Activated T-helper 1 cell treated with anti-CD3 and anti-CD28 coated beads, Interleukin-12 subunit alpha, Interleukin-12 subunit beta, Interleukin-2, Interleukin-4 antibody, amounts not matched to agents 30 ng/mL and 10 ng/mL and 1 ng/mL, durations not matched to agents 14 hours and 24 hours and 36 hours (primary cell): ENCODE measurements at places on chromosomes 5 and 9. TPM values are rescaled to one million over a fixed set of nuclear protein-coding genes. Genes with fewer than 3 reads are reported as not detected.
A peak's percentile ranks its signal among the peaks of the same experiment; 100 is the strongest.

DUSP1 gene
- 11.9 and 12.5 TPM in 2 replicates for total RNA-seq

MSANTD3 gene
- 11.1 and 11.3 TPM in 2 replicates for total RNA-seq

ANKRD34B gene
- total RNA-seq = not detected in 2 replicates

- DNase-seq = no peak
Measured at GRCh38 chr9:21141427-21141882, at the start of gene IFNW1. IFNW1 (minus strand) TSS chr9:21141832; CDS start chr9:21141570, 262 bp downstream.

DNA sequence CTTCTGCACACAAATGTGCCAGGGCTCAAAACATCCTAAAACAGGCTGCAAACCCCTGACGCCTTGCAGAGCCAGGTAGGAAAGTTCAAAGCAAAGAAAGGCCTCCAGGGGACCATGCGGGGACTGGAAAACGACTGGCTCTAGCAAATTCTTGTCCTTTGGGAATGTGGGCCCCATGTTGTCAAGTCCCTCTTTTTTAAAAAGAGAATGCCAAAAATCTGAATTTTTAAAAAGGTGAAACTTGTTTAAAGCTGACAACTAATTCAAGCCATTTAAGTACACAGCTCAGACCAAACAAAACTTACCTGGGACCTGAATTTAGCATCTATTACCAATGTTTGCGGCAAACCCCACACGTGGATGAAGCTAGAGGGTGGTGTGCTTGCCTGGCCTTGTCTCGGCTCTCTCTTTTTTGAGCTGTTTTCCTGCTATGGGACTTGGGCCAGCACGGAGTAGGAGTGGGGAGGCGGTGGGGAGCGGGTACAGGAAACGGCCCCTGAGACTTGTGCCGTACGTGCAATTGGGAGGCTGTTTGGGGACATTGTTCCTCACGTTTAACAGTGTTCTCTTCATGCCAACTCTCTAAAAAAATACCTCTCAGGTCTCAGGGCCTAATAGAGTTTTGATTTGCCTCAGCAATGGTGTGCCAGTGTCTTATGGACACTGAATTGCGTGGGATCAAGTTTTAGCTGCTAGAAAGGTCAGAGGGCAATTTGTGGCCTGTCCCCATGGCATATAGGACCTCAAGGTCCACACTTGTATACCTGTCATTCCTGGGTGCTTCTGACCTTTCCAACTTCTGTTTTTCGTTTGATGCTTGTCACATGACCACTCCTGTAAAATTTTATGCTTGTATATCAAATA is 15.1 kb upstream of the PHF19 start:
- no peak for DNase-seq

LCN2 gene
- total RNA-seq = not detected in 2 replicates

DNA sequence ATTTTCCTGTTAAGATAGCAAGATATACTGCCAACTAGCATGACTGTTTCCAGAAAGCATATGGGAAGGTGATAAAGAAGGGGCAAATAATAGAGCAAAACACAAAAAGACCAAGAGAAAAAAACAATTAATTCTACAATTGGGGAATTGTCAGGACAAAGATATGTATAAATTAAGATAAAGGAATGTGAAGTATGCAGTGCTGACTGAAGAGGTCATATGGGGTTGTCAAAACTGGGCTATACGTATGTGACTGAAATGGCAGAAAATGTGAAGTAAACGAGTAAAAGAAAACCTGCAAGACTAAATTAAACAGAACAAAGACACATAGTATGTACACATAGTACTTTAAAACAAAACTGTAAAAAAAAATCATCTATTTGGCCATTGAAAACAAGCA is 222.3 kb downstream of the ARL15 start:
- DNase-seq = no peak

- DNase-seq = no peak
Measured at GRCh38 chr5:6252581-6252980, 125.8 kb downstream of the MED10 start.

DNA sequence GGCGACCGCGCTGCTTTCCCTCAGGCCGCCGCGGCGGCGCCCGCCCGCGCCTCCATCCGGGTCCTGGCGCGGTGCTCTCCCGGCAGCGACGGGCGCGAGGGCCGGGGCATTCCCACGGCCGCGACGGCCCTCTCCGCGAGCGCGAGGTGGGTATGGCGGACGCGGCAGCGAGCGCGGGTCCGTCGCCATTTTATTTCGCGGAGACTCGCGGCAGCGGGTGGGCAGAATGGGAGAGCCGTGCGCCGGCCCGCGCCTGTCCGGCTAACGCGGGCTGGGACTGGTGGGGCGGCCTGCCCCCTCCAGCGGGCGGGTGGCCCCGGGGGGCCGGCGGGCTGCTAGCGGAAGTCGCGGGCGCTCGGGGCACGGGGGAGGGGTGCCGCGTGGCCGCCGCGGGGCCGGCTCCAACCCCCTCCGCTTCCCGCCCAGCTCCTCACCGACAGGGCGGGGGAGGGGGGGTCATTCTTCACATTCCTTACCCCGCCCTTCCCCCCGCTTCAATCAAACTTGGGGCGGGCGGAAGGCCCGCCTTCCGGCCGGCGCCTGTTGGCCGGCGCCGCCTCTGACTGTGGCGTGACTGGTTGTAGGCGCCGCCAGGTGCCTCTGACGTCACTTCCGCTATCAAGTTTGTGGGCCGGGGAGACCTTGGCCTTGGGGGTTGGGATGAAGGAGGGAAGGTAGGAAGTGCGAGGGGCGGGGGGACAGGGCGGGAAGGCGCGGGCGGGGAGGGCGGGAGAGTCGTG is 82.1 kb downstream of the PTPDC1 start:
- peak; percentile 92 for DNase-seq

DNA sequence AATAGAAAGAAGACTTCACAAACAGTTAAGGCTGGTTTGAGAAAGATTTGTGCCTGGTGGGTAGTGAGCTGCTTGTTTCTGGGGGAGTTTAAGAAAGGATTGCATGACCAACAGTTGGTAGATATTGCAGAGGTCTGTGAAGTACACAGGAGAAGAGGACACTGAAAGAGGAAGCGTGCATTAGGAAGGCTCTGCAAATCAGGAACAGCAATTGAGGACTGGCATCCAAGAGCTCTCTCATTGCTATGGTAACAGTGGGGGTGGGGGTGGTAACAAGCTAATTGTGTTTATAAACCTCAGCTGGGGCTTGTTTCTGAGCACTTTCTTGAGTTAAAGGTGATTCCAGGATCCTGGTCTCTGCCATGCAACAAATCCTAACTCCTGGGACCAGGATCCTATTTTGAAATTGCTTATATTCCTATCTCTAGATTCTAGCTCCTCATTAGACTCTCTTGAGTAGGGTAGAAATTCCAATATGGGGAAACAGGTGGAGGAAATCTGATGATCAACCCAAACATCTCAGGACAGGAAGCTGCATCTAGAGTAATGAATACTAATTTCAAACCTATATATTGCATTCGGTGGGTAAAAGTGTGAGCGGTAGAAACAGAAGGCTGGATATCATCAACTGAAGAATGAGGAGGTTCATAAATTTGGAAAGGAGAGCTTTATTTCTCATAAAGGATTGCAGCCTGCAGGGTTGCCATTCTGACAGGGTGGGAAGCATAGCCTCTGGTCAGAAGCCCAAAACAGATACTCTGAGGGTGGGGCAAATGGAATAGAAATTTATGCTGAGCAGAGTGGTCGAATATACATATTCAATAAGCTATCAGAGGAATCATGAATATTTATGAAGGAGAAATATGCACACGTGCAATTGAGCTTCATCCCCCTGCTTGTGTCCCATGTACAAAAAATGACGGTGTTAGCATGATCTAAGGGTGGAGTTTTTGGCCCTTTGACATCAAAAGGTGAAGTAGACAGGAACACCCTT is 79.4 kb downstream of the PTTG1 start:
- DNase-seq = no peak

GRCh38 chr9:134413112-134413715 is 87.0 kb downstream of the RXRA start:
- DNase-seq = no peak

GRCh38 chr9:98740226-98740881 is 31.6 kb upstream of the GABBR2 start:
- no peak for DNase-seq

GRCh38 chr9:74570879-74571512 is 73.9 kb downstream of the RORB start:
- DNase-seq = no peak

DNA sequence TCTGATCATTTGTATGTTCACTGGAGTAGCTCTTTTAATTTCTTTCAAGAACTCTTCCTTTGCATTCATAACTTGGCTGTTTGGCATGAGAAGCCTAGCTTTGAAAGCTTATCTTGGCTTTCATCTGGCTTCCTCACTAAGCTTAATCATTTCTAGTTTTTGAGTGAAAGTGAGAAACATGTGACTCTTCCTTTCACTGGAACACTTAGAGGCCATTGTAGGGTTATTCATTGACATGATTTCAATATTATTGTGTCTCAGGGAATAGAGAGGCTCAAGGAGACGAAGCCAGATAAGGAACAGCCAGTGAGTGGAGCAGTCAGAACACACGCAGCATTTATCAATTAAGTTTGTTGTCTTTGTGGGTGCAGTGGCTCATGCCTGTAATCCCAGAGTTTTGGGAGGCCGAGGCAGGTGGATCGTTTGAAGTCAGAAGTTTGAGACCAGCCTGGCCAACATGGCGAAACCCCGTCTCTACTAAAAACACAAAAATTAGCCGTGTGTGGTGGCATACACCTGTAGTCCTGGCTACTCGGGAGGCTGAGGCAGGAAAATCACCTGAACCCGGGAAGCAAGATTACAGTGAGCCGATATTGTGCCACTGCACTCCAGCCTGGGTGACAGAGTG is 98.3 kb downstream of the UGCG start:
- no peak for DNase-seq

- DNase-seq = no peak
Measured at GRCh38 chr5:79329453-79329852, 93.5 kb downstream of the JMY start.

- DNase-seq = no peak
Measured at GRCh38 chr5:11009576-11009975, 248.5 kb upstream of the DAP start.

GRCh38 chr5:111942661-111943401 is 185.8 kb upstream of the NREP start:
- no peak for DNase-seq

NSG2 gene
- total RNA-seq = not detected in 2 replicates

KCNT1 gene
- total RNA-seq = not detected in 2 replicates

DNA sequence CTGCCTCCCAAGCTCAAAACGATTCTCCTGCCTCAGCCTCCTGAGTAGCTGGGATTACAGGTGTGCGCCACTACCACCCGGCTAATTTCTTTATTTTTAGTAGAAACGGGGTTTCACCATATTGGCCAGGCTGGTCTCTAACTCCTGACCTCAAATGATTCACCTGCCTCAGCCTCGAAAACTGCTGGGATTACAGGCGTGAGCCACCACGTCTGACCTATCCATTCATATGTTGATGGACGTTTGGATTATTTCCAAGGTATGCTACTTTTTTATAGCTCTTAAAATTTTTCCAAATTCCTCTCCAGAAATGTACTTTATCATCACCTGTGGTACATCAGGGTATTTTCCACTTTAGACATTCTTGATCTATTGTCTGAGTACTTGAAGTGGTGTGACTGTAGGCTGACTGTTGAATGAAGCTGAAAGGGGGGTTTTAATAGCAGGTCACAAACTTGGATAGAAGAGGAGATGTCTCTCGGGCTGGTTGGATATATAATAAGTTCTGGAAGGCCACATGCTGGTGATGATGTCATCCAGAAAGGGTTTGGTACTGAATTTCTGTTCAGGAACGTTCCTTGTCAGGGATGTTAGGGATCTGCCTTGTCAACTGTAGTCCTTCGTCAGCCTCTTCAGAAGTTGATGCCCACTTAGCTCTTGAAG is 7.4 kb downstream of the CTNNA1 start:
- DNase-seq = no peak

HACD4 gene
- 2.7 and 3.0 TPM in 2 replicates for total RNA-seq

- DNase-seq = no peak
Measured at GRCh38 chr5:132370971-132371602, 1.6 kb downstream of the SLC22A5 start.

GRCh38 chr5:105688227-105688792 is 1982.4 kb downstream of the EFNA5 start:
- DNase-seq = no peak

- no peak for DNase-seq
Measured at GRCh38 chr5:4781299-4781698, 358.8 kb upstream of the ADAMTS16 start.

DNA sequence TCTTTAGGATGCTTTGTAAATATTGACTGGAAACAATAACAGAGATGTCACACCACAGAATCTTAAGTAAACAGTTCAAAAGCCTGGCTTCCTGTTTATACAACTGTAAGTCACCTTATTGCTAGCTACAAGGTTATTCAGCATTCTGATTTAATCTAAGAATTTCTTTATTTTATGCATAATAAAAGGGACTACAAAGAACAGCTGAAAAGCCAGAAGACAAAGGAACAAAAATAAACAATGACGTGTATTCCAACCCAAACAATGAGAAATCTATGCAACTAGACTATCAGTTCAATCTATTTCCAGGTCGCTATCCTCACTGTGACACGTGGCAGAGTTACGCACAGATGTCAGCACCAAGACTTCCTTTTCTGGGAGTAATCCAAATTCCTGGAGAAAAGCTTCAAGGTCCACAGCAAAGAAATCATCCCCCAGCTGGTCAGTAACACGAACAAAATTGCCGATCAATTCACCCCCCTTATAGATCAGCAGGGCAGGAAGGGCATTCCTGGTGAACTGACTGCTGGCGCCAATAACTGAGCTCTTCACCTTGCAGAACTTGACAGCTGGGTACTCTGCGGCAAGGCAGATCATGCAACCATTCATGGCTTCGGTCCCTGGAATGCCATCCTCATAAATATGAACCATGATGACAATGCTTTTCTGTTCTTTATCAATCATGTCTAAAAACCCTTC is 8.4 kb downstream of the PDCL start:
- DNase-seq = no peak

DNA sequence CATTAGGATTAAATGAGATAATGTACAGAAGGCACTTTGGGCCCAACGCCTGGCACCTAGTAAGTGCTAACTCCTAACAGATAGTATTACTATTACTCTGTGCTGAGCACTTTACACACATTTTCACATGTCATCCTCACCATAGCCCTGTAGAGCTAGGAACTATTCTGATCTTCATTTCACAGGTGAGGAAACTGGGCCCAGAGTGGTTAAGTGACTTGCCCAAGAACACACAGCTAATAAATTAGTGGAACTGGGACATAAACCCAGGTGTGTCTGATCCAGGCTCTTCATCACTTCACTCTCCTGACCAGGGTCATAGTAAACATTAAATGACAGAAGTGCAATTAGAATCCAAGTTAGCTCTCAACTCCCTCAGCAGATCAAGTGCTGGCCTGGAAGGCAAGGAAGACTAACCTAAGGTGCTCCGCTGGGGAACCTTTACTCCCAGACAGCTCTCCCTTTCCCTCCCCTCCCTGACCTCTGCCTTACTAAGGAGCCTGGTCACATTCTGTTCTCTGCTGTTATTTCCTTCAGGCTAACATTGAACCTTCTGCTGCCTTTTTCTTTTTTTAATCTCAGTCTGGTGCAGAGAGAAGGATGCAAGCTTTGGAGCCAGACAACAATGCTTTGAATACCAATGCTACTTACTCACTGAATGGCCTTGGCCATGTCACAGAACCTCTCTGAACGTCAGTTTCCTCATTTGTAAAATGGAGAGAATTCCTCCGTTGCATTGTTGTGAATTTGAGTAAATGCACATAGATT is 4.1 kb upstream of the ADRA1B start:
- no peak for DNase-seq
